ENCODE measurements at places on chromosomes 1 and 21.
A peak's percentile ranks its signal among the peaks of the same experiment; 100 is the strongest.

- peak; percentile 98 for DNase-seq
These were observed 23.9 kb downstream of the GPR161 start for GRCh38 chr1:168112673-168113305.

DNA sequence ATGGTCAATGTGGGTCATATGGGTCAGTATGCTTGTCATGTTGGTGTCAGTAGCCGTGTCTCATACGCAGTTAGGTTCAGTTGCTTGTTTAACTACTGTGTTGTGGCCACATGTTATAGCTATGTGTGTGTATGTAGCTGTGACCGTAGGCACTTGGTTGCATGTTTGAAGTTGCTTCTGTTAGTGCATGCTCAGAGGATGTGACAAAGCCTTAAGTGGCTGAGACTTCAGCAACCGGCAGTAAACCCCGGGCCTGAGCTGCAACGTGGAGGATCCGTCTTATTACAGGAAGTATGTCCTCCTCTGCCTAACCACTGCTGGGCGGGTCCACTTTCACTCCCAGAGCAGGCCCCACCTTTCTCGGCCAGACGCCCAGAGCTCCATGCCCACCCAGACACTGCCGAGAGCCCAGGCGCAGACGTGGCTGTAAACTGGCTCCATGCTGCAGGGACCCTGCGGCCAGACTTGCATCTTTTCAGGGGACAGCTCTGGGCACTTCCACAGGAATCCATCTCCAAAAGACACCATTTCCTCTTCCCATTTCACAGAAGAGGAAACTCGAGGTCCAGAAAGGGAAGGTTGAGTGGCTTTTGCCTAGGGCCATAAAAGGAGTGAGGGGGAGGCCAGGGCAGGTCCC lies 2.2 kb downstream of the TCEA3 start:
- DNase-seq: no peak

DNA sequence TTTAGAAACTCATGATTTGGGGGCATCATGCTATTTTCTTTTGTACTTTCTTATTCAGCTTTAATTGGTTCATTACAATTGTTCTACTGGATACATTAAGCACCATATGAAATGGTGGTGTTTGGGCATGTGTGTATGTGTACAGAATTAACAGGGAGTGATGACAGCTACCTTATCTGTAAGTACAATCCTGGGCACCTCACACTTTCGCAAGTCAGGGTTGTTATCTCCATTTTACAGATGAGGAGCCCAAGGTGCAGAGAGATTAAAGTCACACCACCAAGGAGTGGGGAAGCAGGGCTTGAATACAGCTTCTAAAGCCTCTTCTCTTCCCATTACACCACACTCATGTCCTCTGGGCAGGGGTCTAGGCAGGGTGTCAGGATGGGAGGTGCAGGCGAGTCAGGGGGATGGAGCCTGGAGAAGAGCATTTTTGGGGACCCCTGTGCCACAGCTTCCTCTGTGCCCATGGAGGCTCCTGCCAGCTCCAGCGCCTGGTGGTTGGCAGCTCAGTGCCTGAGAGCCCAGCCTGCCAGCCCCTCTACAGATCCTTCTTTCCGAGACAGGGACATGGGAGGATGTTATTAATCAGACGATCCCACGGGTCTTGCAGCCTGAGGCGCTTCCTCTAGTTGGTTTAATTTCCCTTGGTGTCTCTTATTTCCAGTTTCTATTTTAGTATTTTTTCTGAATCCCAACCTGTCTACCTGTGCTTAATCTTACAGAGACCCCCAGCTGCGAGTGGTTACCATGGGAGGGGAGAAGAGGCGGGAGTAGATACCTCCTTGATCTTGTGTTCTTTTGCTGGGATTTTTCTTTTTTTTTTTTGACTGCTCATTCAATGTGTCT lies 126.2 kb upstream of the CD34 start:
- DNase-seq: no peak

- DNase-seq: no peak
These were observed 43.3 kb downstream of the GPR88 start for GRCh38 chr1:100581096-100581705.

DNA sequence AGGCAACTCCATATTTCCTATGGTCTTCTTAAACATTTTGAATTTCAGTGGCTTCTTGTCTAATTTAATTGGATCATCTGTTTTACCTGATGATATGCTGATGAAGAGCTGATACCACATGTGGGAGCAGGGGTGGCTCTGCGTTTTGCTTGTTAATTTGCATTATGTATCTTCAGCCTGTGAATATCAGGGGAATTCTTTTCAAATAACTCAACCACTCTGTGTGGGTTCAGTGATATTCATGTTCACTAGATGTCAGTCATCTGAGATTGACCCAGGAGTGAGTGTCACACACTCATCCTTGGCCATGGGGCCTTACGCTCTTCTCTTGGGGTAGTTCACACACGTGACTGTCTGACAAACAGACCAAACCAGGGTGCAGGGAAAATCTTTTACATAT lies 83.0 kb downstream of the FCRL5 start:
- DNase-seq: no peak

- no peak for DNase-seq
These were observed 39.7 kb upstream of the PDE9A start for GRCh38 chr21:42613756-42614155.

GRCh38 chr1:20114021-20114648 lies 5.2 kb downstream of the PLA2G2D start:
- DNase-seq: no peak

DNA sequence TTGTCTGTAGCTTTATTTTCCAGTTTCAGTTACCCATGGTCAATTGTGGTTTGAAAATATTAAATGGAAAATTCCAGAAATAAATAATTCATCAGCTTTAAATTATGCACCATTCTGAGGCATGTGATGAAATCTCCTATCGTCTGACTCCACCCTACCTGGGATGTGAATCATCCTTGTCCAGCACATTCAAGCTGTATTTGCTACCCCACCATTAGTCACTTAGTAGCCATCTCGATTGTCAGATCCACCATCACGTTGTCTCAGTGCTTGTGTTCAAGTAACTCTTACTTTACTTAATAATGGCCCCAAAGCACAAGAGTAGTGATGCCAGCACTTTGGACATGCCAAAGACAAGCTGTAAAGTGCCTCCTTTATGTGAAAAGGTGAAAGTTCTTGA lies 4.0 kb downstream of the STPG1 start:
- DNase-seq: no peak

DNA sequence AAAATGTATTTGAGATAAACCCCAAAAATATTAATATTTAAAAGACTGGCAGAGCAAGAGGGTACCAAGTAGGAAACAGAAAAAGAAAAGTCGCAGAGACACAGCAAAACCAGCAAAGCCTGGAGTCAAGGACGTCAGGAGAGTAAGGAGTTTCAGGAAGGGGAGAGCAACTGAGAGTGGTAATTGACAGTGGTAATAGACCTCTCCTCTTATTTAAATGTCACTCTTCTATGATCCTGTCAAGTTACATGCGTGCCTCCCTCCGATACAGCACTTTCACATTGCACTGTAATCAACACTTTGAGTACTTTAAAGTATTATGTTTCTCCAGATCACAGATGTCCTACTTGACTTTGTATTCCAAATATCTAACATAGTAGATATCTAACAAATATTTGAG lies 82.6 kb upstream of the EXO1 start:
- no peak for DNase-seq

GRCh38 chr1:30724175-30724574 lies 790 bp upstream of the MATN1 start:
- DNase-seq: no peak

DNA sequence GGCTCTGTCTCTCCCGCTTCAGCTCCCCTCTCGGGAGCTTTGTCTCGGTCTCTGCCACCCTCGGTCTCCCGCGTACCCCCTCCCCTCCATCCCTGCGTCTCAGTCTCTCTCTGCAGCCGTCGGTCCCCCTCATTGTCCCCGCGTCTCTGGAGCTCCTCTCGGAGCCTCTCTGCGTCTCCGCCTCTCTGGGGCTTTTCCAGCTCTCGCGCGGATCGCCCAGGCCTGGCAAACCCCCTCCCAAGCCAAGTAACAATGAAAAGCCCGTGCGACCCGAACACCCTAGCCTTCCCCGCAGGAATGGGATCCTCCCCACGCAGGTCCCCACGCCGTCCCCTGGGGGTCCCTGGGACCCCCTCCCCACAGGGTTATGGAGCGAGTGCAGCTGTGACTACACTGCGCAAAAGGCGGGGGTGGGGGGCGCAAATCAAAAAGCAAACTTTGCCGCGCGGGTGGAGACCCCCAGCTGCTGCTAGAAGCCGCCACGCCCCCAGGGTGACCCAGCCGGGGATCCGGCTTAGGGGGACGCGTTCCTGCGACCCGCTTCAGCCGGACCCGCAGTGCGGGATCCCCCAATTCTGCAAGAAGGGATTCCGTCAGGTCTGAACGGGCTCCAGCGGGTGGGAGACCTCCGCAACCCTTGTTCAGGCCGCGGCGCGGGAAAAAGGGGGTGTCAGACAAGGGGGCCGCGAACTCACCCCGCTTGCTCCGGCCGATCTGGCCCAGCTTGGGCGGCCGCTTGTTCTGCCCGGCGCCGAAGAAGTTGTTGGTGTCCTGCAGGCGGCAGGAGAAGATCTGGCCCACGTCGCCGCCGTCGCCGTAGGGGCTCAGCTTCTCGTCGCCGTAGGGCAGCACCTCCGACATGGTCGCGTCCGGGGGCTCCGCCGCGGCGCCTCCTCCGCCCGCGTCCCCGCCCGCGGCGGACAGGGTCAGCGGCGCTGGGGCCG lies 1.2 kb downstream of the CAMK2N1 start:
- DNase-seq: no peak

DNA sequence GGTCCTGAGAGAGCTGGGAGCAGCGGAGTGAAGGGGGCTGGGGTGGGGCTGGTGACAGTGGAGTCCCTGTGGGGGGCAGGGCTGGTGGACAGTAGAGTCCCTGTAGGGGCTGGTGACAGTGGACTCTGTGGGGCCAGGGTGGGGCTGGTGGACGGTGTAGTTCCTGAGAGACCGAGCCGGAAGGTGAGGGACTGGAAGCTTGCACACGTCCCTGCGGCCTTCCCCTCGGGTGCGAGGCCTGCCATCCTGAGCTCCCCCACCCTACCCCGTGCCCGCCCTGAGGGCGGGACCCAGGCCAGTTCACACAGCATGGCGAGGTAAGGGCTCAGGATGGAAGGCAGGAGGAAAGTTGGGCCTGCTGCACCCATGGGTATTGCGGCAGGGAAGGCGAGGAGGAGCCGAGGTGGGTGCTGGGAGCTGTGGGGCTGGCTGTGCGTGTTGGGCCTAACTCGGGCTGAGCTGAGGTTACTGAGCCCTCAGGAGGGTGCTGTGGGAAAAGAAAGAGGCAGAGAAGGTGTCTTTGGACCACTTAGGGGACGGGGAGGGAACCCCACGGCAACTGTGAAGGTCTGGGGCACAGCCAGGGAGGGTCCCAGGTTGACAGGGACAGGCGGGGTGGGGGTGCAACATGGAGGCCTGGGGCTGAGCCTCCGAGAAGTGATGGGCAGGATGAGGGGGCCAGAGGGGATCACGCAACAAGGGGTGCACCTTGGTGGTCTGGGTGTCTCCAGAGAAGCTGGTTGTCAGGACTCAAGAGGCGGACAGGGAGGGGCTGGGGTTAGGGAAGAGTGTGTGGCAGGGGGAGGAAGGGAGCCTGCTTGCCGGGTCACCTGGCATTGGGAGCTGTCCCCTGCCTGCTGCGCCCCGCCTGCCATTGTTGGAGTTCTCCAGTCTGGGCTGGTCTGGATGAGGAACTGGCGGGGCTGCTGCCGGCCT lies 60.8 kb downstream of the PRKCZ start:
- DNase-seq: no peak

GRCh38 chr1:211885747-211886522 lies 55.4 kb upstream of the LPGAT1 start:
- DNase-seq: no peak

GRCh38 chr1:20324704-20325406 lies 34.2 kb downstream of the VWA5B1 start:
- DNase-seq: no peak

GRCh38 chr1:206101351-206102045 lies 15.7 kb downstream of the AVPR1B start:
- no peak for DNase-seq

DNA sequence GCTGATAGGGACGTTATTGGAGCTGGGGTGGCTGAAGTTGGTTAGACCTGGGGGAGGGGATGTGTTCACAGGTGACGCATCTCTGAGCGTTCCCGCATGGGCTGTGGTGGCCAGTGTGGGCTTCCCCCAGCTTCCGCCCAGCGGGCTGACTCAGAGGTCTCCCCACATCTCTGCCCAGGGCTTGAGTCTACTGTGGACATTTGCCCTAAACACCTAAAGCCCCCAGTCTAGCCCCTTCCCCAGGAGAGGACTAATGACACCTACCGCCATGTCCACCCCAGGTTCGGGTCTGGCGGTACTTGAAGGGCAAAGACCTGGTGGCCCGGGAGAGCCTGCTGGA lies 2.0 kb downstream of the AGRN start:
- DNase-seq: no peak

DNA sequence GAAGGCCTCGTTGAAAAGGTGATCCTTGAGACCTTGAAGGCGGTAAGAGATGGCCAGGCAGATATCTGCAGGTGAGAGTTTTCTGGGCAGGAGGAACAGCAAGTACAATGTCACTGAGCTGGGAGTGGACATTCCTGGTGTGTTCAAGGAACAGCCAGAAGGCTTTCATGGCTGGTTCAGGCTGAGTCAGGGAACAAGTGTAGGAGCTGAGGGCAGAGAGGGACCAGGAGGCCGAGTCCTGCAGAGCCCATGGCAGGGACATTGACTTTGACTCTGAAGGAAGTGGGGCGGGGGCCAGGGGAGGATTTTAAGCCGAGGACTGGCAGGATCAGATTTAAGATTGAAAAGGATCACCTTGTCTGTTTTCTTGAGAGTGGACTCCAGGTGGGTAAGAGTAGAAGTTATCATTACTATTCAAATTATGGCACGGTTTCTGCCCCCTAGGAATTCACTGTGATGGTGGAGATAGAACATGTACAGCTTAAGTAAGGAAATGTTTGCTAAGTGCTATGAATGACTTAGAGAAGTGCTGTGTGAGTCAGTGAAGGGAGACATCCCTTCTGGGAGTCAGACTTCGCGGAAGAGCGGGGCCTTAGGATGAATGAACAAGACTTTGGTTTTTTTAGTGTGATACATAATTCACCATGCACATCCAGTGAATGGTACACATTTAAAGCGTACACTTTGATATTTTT lies 202.3 kb downstream of the KIF26B start:
- DNase-seq: no peak

DNA sequence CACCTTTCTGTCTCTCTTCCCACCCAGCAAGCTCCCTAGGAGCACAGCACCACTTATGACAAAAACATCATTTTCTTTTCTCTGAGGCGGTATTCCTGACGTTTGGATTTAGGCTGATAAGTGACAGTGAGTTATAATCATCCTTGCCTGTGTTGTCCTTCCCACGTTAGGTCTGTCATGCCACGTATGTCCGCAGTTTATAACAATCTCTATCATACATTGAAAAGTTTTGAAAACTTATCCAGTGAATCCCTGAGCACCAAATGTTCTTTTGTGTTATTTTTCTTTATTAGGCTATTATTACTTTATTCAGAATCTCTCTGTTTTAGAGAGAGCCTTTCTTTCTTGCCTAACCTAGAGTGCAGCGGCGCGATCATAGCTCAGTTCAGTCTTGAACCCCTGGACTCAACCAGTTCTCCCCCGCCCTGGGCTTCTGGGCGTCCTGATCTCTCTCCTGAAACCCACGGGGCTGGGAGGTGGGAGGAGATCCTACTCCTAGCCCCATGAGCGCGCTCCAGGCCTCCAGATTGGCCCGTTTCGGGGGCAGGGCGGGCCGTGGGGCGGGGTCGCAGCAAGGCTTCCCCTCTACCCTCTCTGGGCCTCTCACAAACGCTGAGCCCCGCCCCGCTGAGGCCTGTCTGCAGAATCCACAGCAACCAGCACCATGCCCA lies at the start of gene GSTM2:
Gene GSTM2, plus strand, starts transcription at position 606 of the 671 bp plus-strand sequence. Its CDS starts 59 bp downstream, at position 665.
- DNase-seq: no peak

GRCh38 chr1:109764561-109765482 lies 1.1 kb upstream of the EPS8L3 start:
- no peak for DNase-seq

GRCh38 chr1:6222636-6223035 lies 13.1 kb downstream of the ICMT start:
- no peak for DNase-seq

- peak; percentile 78 for DNase-seq
These were observed at the start of gene NMNAT2 for GRCh38 chr1:183417772-183418491. TSS of gene NMNAT2 (minus strand) at chr1:183418380. CDS start at chr1:183418267, 113 bp downstream.

All from NCI-H187 (cell line).